ENCODE measurements at places on chromosomes 13 and 19. TPM values are rescaled to one million over a fixed set of nuclear protein-coding genes. Genes with fewer than 3 reads are reported as not detected.

LILRB4 gene
- 3.2 TPM for total RNA-seq

KIR2DL1 gene
- total RNA-seq, result not detected

CYP2A7 gene
- total RNA-seq, result not detected

SYT5 gene
- 6.8 TPM for total RNA-seq

ARHGAP45 gene
- 11.5 TPM for total RNA-seq

MTUS2 gene
- 0.72 TPM for total RNA-seq

ADM5 gene
- 1.8 TPM for total RNA-seq
